ENCODE measurements at places on chromosomes 7 and 10.

GRCh38 chr7:94059746-94060145, 55.6 kb upstream of the BET1 start:
- no peak for DNase-seq

- DNase-seq, result no peak
These were observed 8.0 kb upstream of the FRA10AC1 start for GRCh38 chr10:93710333-93710909.

GRCh38 chr10:11057994-11058393, 40.3 kb downstream of the CELF2 start:
- no peak for DNase-seq

DNA sequence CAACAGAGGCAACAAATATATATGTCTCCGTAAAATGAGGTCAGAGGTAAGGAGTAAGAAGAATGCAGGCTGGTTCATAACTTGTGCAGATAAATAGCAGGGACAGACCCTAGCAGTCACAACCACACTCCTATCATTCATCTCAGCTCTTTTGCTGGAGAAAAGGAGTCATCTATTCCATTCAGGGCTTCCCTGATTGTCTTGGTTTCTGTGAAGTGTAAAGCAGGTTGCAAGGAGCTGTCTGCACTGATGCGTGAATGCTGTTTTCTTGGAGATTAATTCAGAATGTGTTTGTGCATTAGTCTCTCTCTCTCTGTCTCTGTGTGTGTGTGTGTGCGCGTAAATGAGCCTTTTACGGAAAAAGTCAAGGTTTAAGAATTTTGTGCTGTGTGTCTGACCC, 643.3 kb upstream of the SORCS1 start:
- DNase-seq, result no peak

DNA sequence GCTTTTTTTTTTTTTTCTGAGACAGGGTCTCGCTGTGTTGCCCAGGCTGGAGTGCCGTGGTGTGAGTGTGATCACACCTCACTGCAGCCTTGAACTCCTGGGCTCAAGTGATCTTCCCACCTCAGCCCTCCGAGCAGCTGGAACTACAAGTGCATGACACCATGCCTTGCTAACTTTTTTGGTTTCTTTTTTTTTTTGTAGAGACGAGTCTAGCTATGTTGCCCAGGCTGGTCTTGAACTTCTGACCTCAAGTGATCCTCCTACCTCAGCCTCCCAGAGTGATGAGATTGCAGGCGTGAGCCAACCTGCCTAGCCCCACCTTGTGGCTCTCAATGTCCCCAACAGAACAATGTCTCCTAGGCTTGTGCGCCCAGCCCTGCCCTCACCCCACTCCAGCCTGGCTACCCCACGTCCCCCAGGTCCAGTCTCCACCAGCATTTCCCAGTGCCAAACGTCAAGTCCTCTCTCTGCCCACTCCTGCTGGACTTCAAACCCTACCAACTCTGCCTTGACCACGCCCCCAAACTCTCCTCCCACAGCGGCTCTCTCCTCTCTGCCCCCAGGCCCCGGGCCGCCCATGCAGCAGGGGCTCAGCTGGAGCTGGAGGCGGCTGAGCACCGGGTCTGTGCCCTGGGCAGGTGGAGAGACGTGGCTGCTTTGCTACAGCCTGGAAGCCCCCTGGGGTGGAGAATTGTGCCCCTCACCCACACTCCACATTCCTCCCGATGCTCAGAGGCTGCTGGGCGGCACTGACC, 18.9 kb downstream of the BHLHA15 start:
- no peak for DNase-seq

DNA sequence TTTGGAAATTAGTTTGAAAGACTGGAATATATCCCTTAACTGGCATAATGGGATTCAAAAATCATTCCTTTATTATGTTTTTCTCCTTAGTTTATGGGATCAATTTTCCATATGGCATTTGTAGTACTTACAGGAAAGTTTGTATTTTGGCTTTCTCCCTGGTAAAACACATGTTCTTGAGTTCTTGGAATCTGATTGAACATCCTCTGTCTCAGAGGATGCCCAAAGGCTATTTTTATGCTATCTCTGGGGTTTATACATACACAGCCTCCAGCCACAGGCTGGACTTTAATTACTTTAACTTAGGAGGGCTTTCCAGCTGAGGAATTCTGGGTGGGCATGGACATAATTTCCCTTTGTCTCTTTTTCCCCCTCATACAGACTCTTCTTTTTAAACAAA, 236.4 kb downstream of the HGF start:
- no peak for DNase-seq

DNA sequence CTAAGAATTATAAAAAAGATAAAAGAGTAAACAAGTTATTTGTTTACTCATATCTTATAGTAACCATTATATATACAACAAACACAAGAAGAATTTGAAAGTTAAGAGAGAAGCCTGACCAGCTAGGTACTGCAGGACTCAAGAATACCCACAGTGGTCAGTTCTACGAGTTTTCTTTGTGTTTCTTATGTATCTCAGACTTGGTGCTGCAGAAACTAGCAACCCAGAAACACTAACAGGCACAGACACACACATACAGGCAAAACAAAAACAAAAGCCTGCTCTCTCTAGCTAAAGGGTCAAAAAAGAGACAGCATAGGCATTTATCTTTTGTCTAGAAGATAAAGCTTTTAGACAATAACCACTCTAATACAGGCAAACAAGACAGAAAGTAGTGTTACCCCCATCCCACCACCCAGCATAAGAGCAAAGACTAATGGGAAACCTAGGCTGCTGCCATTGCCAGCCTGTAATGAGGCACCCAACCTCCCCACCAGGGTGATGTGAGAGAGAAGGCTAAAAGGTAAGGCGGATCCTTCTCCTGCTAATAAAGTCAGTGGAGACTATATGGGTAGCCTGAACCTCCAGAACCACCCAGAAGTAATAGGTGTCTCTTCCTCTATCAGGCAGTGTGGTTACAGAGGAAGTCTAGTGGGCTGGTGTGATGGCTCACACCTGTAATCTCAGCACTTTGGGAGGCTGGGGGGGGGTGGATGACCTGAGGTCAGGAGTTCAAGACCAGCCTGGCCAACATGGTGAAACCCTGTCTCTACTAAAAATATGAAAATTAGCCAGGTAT, 113.9 kb downstream of the DNAJC1 start:
- DNase-seq, result no peak

DNA sequence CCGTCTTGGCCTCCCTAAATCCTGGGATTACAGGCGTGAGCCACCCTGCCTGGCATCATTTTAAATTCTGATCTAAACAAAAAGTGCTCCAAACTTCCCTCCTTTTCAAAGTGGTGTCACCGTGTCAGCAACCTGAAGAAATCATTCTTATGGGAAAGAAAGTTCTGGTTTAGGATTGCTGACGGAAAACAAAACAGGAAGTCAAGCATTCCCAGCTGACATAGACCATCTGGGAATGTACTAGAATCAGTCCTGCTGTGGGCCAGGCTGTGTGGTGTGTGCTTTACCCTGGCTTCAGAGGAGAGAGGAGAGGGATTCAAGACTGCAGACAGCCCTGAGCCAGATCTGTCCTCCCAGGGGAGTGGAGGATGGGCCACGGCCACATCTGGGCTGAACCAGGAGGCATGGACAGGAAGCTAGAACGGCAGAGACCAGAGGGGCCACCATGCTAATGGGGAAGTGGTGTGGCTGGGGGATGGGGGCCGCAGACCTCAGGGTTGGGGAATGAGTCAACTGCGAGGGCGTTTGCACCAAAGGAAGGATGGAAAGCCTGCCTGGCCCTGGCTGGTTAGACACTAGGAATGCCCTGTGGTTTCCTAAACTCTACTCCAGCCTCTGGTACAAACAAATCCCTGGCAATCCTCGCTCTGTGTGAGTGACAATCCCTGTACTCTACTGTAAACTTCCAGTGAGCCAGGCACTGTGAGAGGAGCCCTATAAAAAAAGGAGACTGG, 16.7 kb upstream of the CLIP2 start:
- DNase-seq, result no peak

DNA sequence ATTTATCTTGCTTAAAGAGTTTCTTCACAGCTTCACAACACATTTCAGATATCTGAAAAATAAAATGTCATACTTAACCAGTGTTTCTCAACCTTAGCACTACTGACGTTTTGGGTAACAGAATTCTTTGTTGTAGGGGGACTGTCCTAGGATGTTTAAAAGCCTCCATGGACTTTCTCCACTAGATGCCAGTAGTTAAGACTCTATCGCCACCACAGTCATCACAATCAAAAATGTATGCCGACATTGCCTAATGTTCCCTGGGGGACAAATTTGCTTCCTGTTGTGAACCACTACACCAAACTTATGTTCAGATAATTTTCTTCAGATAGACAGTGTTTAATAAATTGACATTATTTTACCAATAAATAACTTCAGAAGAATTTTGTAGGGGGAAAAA, 13.4 kb downstream of the NOC3L start:
- no peak for DNase-seq

- DNase-seq, result no peak
These were observed 101.8 kb upstream of the RET start for GRCh38 chr10:42975005-42975493.

DNA sequence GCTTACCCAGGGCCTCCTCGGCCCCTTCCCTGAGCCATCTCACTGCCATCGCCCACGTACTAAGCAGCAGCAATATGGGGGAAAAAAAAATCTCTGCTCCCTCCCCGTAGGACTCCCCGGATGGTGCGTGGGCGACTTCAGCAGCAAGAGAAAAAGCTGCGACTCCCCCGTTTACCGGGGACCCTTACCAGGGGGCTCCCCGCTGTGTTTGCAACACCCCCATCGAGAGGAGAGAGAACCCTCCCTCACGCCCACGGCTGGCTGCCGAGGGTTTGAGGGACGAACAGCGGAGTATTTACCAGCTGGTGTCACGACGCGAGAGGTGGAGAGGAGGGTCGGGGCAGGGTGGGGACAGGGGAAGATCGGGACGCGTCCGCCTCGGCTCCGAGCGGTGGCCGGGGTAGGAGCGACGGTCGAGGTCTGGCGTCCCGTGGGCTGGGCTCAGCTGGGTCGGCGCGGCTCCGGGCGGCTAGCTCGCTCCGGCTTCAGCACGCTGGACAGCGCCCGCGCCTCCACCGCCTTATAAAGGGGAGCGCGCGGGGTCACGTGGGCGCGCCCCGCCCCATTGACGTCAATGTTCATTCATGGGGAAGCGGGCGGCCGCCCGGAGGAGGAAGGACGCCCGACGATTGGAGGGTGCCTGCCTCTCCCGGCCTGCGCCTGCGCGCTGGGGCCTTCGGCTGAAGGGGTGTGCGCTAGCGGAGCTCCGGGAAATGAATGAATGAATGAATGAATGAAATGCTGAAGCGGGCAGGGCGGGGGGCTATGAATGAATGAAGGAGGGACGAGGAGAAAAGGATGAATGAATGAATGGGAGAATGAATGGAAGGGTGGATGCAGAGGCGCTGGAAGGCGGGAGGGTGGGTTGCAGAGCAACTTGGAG, at the start of gene VGF:
Gene VGF, minus strand, starts transcription at position 495 of the 883 bp plus-strand sequence. CDS start 726 bp downstream, outside the sequence.
- DNase-seq, result peak; percentile 89

- no peak for DNase-seq
These were observed 65.9 kb downstream of the CLIP2 start for GRCh38 chr7:74355091-74355490.

DNA sequence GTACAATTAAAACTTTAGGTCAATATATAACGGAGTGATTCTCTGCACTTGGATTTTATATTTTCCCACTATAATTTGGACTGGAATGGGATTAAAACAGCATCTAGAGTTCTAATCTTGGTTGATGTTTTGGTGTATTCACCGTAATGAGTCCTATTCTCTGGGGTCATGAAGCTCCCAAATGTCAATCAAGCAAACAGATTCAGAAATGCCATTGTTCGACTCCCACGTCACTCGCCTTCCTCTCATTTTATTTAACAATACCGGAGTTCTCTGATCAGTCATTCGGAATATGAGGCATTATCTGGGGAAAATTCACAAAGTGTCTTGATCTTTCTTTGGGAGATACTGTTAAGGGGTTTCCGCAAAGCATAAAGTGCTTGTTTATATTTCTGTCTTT, 26.5 kb downstream of the SKIDA1 start:
- DNase-seq, result no peak

GRCh38 chr10:31557854-31558253, 238.8 kb downstream of the ZEB1 start:
- no peak for DNase-seq

GRCh38 chr10:86535132-86535882, 13.7 kb upstream of the WAPL start:
- DNase-seq, result peak; percentile 25

- no peak for DNase-seq
These were observed 5.8 kb downstream of the KNDC1 start for GRCh38 chr10:133165556-133166503.

All from CD4-positive, alpha-beta T cell treated with Interleukin-15 for 4 hours (primary cell).